Brain (organoid and tissue), 16 donors: ENCODE measurements at places on chromosomes 11 and 22.

DNA sequence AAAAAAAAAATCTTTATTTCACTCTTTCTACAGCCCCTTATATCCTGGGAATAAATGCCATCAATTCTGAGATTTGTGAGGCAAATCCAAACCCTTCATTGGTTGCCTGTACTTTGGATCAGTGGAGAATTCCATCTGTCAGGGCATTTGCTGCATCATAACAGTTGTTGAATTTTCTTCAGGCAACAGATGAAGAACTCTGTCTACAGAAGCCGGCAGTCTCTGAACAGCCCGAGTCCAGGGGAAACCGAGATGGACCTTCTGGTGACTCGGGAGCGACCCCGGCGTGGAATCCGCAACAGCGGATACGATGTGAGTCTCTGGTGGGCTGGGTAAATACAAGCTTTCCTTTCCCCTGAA, 82.3 kb downstream of the C11orf91 start:
- peak; percentile 85 for DNase-seq

- DNase-seq, result no peak
Measured at GRCh38 chr11:91835051-91835560, 389.5 kb upstream of the FAT3 start.

DNA sequence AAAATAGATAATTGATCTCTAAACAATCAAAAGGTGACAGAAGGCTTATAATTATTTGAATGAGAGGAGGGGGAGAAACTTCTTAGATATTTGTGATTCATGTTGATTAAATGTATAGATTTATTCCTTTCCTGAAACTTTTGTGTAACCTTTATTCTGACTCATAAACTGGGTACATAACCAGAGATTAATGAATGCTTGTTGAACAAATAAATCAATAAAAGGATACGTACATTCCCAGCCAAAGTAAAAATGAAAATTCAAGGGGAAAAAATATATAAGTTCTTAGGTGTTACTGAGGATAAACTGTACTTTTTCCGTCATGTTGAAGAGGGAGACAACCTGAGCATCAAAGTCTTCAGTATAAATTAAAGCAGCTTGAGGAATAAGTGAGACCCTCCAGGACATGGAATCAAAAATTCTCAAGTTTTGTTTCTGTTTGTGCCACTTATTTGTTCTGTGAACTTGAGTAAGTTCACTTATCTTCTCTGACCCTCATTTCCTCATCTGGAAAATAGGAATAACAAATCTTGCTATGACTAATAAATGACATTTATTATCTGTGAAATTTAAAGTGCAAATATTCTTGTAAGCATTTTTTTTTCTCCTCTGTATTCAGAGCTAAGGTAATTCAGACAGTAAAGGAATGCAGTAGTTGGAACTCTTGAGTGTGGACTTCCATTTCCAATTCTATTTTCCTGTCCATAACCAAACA, 195.4 kb downstream of the METTL15 start:
- DNase-seq, result no peak

GRCh38 chr11:43516316-43516850, 157.7 kb downstream of the TTC17 start:
- DNase-seq, result peak; percentile 80

GRCh38 chr11:19520681-19521080, 192.0 kb upstream of the NAV2 start:
- DNase-seq, result no peak

- DNase-seq, result no peak
Measured at GRCh38 chr22:48096851-48097665, 1334.6 kb downstream of the TBC1D22A start.

DNA sequence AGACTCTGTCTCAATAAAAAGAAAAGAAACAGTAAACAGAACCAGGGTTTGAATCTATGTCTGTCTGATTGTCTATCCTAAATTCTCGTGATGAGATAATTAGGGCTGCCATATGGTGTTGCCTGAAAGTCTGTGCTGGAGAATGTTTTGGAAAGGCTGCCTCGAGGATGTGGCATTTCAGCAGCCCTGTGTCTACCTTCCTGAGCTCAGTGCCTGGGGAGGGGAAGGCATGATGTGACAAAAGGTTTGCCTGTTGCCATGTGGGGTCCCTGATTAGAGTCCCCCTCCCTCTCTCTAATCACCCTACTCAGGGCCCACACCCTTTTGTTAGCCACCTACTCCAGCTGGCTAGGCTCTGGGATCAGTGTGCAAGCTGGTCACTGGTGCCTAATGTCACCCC, 15.2 kb downstream of the CD82 start:
- DNase-seq, result no peak

GRCh38 chr11:326842-327580, 6.4 kb upstream of the IFITM3 start:
- no peak for DNase-seq

GRCh38 chr22:30047364-30047738, 32.9 kb upstream of the HORMAD2 start:
- no peak for DNase-seq

DNA sequence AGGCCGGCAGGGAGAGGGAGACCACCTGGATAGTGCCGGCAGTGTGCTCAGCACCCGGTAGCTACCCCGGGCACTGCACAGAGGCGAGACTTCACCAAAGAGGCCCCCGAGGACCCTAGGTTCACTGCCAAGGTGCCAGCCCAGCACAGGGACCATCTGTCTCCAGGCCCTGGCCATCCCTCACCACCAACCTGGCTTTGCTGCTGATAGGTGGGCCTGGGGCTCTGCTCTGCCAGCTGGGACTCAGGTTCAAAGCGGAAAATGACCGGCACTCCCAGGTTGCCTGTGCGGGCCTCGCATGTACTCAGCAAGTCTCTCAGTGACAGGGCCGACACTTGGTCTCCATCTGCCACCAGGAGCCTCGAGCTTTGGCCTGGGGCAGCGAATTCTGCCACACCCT, 812.2 kb downstream of the BRD1 start:
- DNase-seq, result no peak

GRCh38 chr11:57834852-57835251, 73.2 kb downstream of the CTNND1 start:
- DNase-seq, result no peak

GRCh38 chr11:16262645-16262955, 93.7 kb downstream of the SOX6 start:
- no peak for DNase-seq

DNA sequence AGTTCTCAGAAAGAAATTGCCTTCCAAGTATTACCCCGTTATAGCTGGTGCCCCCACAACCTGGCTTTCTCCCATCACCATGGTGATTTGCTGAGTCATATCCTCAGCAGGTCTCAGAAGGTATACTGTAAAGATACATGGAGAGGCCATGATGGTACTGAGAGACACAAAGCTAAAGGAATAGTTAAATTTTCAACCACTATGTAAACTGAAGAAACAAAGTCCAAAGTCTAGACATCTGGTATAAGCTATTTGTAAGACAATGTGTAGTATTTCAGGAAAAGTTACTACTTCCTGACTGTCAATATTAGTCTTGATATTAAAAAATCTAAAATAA, 377.1 kb downstream of the DCDC1 start:
- no peak for DNase-seq

DNA sequence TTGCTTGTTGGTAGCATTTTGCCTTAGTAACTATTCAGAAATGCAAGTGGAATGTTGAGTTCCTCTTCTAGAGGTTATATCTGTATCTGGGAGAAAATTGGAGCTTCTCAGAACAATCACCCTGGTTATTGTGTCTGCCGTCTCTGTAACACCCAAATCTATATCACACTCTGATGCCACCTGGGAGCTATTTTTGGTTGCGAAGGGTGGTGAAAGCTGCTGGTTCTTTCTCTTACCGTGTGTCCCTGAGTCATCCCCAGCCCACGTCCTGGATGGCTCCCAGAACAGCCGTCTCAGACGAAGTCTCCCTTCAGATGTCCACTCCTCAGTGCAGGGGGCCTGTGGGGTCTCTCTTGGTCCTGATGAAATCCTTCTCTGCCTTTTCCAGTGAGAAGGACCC, 83.5 kb downstream of the C22orf31 start:
- DNase-seq, result no peak

GRCh38 chr11:122594986-122595645, 60.4 kb upstream of the UBASH3B start:
- no peak for DNase-seq

DNA sequence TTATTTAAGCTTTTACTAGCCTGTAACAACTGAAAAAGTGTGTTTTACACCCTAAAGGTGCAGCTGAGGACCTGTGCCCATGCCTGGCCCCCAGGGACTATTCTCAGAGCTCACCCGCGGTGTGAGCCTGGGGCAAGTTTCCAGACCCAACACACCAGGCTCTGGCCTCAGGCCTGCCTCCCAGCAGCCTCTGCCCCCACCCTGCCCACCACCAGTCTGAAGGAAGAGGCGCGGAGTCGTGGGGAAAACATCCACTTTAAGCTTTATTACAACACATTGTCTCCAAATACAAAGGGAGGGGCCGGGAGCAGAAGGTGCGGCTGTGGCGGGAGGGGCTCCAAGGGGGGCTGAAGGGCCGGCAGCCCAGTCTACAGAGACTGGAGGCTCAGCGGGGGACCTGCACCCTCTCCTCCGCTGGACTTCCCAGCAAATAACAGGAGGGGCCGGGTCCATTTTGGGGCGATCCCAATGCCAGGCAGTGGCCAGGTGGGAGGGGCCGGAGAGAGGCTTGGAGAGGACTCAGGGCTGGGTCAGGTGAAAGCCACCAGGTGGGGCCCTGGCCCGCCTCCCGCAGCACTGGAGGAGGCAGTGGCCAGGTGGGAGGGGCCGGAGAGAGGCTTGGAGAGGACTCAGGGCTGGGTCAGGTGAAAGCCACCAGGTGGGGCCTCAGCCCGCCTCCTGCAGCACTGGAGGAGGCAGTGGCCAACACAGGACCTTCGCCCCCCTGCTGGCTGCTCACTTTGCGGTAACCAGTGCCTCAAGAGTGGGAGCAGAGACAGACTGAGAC, 18.1 kb downstream of the DUSP8 start:
- DNase-seq, result no peak

DNA sequence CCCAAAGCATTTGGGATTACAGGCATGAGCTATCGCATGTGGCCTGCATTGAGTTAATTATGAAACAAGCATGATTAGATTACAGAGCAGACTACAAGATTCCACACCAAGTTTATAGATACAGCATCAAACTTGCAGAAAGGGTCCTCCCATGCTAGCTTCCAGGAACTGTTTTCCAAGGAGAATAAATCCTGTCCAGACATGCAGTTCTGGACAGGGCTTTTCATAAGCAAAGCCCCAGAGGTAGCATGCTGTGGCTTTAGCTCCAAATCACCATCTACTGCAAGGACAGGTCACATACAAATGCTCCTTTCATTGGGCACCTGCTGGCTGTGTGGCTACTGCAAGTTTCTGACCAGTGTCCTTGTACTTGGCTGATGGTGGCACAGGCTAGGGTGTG, 57.1 kb downstream of the HIRA start:
- no peak for DNase-seq

DNA sequence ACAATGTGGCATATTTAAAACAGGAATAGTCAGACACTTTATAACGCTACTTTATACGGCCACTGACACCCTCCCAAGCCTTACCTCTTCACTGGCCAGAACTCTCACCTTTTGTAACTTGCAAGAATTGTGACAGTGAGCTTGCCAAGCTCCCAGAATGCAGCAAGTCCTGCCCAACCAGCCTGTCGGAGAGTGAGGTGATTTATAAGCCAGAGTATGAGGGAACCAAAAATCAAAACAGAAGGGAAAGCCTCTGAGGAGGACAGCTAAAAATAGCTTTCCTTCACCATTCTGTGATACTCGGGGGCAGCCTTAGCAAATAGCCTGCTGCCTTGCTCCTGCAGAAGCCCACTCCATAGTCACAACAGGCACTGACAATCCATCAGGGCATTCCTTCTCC, 229.7 kb downstream of the FAM76B start:
- no peak for DNase-seq

DNA sequence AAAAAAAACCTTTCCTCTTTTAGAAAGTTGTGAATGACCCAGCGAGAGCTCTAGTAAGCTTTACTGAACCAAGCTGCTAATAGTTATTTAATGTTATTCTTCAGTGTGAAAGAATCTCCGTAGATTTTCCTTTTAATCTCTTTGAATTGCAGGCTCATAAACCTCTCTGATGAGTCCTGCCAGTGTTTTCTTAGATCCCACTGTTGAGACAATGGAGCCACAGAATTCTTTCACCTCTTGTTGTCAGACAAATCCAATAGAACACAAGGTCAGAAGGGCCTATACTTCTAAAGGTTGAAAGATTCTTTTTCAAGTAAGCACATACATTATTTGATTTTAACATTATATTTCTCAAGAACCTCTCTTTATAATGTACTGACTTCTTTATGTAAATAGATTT, 52.2 kb downstream of the DNAJC24 start:
- no peak for DNase-seq

- no peak for DNase-seq
Measured at GRCh38 chr11:94549146-94549545, 5.4 kb downstream of the FUT4 start.
